Activated gamma-delta T cell treated with Interleukin-2 at 50 U/mL for 16 hours (primary cell): ENCODE measurements at places on chromosomes 6 and 20.

DNA sequence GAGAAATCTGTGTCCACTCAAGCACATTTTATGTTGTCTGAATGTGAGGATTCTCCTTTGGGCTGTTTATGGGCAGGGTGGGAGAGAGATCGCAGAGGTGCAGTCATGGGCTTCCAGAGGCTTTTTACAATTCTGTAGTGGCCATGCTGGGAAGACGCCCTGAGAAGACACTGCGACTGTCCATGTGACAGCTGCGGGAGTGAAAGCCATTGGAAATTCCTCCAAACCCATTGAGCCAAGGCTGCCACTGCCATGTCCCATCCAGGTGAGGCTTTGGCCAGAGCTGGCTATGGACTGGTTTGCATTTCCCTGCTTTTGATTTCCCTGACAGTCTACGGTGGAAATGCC lies 216.9 kb upstream of the ECI2 start:
- DNase-seq: no peak

DNA sequence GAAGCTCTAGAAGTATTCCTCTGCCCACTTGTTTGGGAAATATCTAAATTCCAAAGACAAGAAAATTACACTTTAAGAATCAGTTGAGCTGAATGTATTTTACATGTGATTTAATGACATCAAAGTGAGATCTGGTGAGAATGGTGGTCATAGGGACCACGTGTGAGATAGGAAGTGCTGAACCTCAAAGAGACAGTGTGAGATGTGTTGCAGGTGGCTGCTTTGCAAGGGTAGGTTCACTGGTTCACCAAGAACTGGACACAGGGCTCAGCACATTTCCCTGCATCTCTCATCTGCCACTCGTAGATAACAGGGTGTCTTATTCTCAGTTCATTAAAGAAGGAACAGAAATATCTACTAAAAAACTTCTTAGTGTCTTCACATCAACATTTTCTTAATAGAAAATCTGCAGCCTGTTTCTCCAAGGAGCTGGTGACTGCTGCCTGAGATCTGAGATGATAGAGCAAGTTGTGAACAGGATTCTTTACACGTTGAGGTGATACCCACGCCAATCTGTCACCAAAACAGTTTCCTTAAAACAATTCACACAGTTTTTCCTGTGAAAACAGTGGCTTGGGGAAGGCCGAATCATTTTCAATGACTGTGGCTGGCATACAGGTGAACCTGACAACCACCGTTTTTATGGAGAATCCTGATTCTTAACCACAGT lies 7.2 kb downstream of the CCR6 start:
- DNase-seq: peak; percentile 28

GRCh38 chr20:3740615-3741301 lies 8.3 kb downstream of the HSPA12B start:
- no peak for DNase-seq

- DNase-seq: no peak
Observed at GRCh38 chr6:154247119-154247861, 109.3 kb downstream of the IPCEF1 start.

GRCh38 chr6:137084090-137084489 lies 39.3 kb upstream of the IL20RA start:
- DNase-seq: no peak

GRCh38 chr20:63241272-63241671 lies 5.6 kb downstream of the BIRC7 start:
- no peak for DNase-seq

DNA sequence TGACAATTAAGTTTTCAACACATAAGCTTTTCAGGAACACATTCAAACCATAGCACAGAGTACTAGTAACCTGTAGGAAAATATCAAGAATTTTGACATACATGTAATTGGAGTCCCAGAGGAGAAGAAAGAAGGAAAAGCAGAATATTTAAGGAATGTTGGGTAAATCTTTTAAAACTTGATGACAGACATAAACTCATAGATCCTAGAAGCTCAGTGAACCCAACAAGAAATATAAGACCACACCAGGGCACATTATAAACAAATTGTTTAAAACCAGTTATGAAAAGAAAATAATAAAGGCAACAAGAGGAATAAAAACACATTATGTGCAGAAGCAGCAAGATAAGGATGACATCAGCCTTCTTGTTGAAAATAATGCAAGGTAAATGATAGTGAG lies 151.5 kb upstream of the ATXN1 start:
- DNase-seq: no peak

DNA sequence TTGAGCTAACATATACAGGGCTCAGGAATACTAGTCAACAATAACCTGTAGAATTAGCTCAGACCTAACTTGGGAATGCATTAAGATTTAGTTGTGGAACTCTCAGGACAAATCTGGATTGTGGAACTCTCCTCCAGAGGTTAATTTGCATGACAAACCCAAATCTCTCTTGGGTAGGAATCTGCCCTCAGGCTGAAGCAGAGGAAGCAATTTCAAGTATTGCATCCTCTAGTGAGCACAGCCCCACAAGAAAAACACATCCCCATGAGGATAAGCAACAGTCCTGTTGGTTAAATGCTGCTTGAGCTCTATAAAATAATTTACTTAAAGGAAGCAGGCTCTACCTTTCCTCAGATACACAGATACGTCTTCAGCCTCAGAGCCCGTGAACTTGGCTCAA lies 170.9 kb upstream of the STXBP5 start:
- no peak for DNase-seq

GRCh38 chr6:345747-346385 lies 45.7 kb upstream of the IRF4 start:
- no peak for DNase-seq

GRCh38 chr20:11675920-11676629 lies 241.6 kb upstream of the BTBD3 start:
- DNase-seq: no peak

DNA sequence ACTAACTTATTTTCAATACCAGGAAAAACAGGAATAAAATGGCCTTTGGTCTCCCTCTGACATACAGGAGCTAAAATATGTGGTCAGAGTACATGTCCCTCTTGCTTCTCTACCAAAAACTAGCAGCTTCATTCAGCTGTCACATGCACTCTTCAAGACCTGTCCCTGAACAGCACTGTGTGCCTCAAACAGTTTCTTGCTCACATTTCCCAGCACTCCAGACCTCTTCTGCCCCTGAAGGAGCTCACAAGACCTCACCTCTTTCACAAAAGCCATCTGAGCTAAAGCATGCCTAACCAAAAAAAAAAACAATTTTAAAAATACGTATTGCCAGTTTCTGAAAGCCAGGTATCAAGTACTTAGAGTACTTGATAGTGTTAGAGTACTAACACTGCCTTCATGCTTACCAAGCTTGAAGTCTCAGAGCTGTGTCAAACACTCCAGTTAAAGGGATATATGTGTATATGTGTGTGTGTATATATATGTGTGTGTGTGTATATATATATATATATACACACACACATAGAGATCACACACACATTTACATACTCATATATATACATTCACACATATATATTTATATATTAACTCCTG lies 148.3 kb upstream of the POU3F2 start:
- DNase-seq: no peak

GRCh38 chr6:166057431-166057830 lies 110.2 kb downstream of the TBXT start:
- DNase-seq: no peak

DNA sequence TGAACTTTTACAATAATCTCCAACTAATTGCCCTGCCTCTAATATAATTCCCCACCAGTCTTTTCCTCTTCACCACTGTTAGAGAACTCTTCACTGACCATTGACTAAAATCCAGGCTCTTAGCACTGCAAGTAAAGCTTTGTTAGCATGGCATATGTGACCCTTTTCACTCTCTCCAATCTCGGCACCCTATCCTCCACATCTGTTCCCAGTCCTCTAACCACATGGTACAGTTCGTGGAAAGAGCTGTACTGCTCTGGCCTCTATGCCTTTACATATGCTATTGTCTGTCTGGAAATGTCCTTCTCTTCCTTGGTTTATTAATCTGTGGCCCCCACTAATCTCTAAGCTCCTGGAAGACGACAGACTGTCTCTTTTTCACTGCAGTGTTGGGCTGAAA lies 63.0 kb upstream of the EIF2S2 start:
- no peak for DNase-seq

DNA sequence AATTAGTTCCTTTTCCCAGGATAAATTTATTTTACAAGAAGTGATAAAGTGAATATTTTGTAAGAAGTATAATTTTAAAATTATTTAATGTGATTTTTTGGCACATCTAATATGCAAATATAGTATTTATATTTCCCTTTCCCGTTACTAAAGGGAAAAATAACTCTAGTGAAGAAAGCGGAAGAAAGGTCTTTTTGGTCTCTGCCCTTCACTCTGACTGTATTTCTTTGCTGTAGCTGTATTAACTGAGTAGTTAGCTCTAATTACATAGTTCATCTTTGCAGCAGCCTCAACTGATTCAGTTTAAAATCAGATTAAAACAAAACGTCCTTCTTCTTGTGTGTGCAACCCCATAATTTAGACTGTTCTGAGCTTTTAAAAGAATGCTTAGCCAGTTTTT lies 57.4 kb upstream of the RNF144B start:
- no peak for DNase-seq

- no peak for DNase-seq
Observed at GRCh38 chr6:124522335-124522734, 439.9 kb upstream of the RNF217 start.

- no peak for DNase-seq
Observed at GRCh38 chr6:52570291-52570700, 6.6 kb downstream of the TRAM2 start.

GRCh38 chr6:41176189-41176588 lies 13.3 kb upstream of the TREM2 start:
- DNase-seq: no peak

DNA sequence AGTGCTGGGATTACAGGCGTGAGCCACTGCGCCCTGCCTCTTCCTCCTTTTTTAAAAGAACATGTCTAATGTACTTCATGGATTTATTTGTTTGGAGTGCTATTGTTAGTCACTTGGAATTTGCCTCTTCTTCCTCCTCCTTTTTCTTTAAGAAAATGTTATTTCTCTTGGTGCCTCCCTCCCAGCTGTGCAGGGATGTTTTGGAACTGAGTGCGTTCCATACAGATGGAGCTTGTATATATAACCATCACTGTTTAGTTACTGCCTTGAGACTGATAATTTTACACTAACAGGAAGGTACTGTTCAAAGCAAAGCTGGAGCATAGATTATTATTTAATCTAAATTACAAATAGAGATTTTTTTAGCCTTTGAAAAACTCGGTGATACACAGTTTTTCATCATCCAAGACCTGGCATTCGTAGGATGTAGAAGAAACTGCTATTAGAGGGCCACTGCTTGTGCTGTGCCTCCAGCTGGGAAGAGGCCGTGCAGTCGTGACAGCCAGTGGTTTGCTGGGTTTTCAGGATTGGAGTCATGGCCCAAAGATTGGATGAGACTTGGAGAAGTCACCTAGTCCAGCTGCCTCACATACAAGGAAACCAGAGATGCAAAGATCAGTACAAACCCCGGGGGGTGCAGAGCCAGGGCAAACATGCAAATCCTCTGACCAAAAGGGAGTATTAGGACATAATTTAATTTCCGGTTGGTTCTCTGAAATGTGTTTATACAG lies 123.1 kb downstream of the PLEKHG1 start:
- no peak for DNase-seq

DNA sequence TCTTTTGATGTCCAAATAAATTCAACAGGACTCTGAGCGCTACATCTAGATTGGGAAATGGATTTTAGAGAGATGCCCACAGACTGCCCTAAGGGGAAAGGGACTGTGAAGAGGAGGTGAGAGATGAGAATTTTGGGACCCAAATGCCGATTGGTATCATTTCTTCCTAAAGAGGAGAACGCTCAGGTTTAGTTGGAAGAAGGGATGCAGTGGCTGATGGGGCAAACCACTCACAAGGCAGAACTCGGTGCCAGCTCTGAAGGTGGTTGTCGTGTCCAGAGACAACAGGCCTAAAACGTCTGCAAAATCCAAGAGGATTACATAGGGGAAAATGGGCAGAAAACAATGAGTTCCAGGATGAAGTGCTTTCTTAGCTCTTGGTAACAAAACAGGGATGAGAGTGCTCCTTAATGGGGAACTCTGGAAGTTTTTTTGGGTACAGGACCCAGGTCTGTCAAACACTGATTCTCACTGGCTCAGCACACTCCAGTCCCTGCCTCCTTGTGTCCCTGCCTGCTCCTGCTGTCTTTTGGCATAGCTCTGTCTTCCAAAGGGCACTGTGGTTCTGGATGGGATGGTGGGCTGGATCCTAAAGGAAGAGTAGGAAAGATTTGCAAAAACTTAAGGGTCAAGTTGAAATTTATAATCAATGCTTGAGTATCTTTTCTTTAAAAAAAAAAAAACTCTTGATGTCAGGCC lies 29.0 kb downstream of the NEDD9 start:
- DNase-seq: no peak

GRCh38 chr6:128242765-128243403 lies 277.5 kb downstream of the PTPRK start:
- no peak for DNase-seq

DNA sequence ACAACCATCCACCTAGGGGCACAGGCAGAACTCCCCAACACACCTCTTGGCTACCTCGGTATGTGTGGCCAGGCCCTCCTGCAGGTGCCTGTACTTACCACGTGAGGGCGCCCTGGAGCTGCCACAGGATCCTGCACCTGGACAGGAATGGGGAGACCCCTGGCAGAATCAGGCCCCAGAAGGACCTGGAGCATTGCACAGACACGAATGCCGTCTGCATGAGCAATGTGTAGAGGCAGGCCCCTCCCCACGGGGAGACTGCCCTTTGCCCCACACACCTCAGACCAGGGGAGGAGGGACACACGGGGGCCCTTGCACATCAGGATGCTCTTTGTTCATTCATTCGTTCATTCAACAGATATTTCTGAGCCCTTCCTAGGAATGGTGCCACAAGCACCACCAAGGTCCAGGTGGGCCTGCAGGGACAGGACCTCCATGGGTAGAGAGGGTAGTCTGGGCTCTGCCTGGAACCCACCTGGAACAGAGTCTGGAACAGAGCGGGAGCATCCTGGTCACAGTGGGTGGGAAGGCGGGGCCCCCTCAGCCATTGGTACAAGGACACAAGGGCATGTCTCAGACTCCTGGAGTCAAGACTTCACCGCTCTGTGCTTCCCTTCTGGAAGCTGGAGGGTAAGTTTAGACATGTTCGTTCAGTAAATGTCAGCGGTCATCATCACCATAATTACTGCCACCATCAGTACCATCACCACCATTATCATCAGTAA lies 32.3 kb downstream of the YTHDF1 start:
- peak; percentile 49 for DNase-seq

DNA sequence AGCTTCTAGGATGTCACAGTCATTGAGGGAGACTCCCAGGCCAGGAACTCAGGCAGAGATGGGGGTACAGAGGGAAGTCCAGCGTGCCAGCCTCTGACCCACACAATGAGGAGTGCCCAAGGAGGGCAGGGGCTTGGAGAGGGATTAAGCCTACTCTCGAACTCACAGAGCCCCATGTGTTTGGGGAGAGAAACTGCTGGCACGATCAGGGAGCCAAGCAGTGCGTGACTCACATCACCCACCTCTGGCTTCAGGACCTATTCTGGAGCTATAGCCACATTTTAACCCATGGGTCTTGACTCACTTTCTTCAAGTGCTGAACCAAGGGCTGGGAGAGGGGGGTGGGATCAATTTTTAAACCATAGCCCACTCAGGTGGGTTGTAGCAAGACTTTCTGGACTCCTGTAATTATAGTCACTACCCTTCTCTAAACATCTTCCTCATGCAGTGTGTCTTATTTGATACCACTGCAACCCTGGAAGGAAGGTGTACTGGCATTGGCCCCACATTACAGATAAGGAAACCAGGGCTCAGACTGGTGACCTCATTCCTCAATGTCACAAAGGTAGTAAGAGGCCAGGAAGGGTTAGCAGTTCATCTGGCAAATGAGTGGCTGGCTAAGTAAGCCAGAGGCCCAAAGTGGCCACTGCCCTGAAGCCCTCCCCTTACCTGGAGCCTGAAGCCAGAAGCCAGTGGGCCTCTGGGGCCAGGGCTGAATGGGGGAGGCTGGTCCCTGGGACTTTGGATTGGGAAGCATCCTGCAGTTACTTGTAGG lies 12.0 kb downstream of the FOXP4 start:
- no peak for DNase-seq
